CD4-positive, alpha-beta T cell treated with Interleukin-17A for 1 hour (primary cell): ENCODE measurements at places on chromosomes 3 and 15.

DNA sequence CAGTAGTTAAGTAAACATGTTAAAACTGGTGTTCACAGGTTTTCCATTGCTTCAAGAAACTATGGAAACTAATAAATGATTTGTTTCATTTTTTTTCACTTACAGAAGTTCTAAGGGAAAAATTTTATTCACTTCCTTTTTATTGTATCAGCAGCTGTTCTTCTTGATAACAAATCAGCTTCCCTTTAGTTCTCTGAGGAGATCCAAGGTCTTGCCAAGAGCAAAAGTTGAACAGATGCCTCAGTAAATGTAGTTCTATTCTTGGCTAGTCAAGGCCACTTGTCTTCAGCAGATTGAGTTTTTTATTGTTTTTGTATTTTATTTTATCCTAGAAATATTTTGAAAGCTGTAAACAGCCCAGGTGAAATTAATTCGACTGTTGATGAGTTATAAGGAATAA lies 41.8 kb downstream of the KCNH8 start:
- no peak for DNase-seq

DNA sequence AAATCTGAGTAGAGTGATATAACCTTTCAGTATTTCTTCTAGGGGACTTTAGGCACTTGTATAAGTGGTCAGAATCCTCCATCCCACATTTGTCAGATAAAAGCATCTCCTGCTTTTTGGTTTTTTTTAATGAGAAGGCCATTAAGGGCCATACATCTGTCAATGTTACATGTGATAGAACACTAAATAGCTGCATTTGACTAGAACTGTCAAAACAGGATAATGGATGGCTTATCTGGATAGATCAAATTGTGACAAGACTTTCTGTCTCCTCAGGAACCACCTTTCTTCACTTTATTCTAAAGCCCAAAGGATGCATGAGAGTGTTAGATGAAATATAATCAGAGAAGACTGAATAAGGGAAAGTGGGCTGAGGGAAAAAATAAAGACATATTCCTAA lies 533.4 kb upstream of the TGFBR2 start:
- DNase-seq = no peak

DNA sequence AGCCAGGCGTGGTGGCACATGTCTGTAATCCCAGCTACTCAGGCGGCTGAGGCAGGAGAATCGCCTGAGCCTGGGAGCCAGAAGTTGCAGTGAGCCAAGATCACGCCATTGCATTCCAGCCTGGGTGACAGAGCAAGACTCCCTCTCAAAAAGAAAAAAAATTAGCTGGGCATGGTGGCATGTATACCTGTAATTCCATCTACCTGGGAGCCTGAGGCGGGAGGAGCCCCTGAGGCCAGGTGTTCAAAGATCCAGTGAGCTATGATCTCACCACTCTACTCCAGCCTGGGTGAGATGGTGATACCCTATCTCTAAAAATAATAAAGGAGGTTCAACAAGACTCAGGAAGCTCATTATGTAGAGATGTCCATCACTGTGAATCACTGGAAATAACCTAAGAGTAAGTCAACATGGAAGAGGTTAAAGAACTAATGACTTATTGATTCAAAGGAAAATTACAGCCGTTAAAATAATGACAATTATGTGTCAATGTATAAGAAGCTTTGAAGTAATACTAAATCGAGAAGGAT lies 19.8 kb upstream of the RAB7A start:
- no peak for DNase-seq

DNA sequence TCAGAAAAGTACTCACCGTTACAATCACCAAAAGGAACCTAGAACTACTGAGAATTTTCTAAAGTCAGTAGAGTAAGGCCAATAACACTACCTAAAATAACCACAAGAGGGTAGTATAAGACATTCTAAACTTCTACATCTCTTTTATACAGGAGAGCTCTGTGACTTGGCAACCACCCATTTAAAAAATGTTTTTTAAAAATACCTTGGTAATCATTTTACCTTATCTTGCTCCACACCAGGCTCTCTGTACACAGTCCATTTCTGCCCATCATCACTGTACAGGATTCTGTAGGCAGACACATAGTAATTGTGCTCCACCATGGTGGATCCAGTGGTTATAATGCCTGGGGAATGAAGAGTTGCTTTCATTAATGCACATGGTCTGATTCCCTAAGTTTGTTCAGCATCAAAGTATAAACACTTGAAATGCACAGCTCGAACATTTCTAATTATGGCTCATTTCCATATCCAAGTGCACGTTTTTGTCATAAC lies 54.5 kb downstream of the ST3GAL6 start:
- DNase-seq = peak; percentile 36
